SW 1271 (cell line): ENCODE measurements at places on chromosomes 3 and 15.

GRCh38 chr3:184234671-184235380 lies 5.4 kb downstream of the VWA5B2 start:
- DNase-seq: no peak

DNA sequence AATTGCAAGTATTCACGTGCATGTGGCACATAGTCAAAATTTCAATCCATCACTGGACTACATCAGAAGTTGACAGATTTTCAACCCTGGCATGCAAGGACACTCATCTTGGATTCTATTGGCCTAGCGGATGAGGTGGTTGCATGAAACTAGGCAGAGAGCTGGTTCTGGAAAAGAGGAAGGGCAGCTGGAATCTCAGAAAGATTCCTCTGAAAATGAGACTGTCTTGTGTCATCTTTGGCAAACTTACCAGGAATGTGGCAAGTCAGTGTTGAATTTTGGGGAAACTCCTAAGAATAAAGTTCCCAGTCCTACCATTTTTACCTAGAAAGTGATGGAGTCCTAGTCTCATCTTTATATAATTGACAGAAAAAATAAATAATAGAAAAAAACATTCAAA lies 384.3 kb upstream of the NR2F2 start:
- no peak for DNase-seq

DNA sequence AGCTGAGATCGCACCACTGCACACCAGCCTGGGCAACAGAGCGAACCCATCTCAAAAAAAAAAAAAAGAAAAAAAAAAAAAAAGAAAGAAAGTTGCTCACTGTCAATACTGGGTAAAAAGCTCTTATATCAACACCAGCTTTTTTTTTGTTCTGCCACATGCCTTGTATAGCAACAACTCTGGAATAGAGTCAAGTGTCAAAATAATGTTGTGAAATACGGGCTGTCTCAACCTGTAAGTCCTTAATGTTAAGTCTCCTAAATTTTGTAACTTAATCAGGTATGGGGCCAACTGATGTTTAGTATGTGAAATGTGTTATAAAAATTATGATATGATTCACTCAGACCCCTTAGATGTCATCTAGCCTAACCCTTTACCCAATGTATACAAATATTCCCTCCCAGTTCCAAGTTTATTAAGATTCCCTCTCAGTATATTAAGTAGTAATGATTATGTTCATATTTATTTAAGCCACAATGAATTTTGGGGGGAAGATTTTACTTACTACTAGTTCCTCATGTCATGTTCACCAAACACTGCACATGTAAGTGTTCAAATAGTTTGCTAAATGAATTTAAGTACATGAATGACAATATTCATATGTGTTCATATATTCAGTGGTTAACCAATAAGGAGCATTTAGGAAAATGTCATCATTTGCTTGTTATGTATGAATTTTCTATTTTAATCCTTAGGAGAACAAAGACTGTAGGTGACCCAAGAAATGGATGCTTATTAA lies 52.2 kb downstream of the GPR160 start:
- no peak for DNase-seq

- DNase-seq: no peak
These were observed 320.5 kb downstream of the DOCK3 start for GRCh38 chr3:50995085-50995824.
